ENCODE measurements at places on chromosomes 16 and 17.

DNA sequence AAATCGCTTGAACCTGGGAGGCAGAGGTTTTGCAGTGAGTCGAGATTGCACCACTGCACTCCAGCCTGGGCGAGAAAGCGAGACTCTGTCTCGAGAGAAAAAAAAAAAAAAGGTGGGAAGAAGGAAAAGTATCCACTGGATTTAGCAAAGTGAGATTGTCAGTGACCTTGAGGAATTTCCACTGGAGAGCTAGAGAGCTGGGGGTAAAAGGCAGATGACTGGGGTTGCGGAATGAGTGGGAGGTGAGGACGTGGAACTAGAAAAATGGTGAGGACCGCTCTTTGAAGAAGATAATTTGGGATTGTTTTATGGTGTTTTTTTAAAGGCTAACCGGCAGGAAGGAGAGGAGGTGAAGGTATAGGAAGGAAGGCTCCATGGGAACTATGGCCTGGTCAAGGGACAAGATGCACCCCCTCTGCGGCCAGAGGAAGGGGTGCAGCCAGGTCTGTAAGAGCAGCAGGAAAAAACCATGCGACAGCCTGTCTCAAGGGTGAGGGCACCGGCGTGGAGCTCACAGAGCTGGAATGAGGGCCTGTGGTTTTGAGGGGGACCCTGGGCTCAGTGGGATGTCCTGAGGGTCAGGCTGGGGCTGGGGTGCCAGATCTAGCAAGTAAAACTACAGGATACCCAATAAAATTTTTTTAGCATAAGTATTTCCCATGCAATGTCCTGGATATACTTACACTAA is 694 bp upstream of the MLST8 start:
- no peak for DNase-seq

- peak; percentile 67 for DNase-seq
These were observed at the start of gene ZNF652 for GRCh38 chr17:49361902-49362722. TSS of gene ZNF652 (minus strand) at chr17:49362250. CDS start at chr17:49317725, 44,525 bp downstream.

- no peak for DNase-seq
These were observed 11.9 kb downstream of the EPN2 start for GRCh38 chr17:19248928-19249574.

DNA sequence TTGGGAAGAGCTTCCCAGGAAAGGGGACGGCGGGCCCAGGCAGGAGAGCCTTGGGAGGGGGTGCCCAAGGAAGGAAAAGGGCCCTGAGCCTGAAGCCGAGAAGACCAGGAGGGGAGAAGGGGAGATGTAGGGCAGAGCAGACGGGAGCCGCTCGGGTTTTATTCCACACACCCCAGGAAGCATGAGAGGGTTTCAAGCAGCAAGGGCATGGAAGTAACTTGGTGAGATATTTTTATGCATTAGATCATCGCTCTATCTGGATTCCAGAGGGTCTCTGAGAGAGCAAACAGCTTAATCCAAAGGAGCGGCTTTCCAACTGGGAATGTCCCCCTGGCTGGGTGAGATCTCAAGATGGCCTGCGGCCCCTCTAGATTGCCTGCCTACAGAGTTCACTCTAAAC is 171.0 kb downstream of the IRX3 start:
- no peak for DNase-seq

GRCh38 chr16:79269211-79269863 is 331.2 kb downstream of the MAF start:
- peak; percentile 27 for DNase-seq

DNA sequence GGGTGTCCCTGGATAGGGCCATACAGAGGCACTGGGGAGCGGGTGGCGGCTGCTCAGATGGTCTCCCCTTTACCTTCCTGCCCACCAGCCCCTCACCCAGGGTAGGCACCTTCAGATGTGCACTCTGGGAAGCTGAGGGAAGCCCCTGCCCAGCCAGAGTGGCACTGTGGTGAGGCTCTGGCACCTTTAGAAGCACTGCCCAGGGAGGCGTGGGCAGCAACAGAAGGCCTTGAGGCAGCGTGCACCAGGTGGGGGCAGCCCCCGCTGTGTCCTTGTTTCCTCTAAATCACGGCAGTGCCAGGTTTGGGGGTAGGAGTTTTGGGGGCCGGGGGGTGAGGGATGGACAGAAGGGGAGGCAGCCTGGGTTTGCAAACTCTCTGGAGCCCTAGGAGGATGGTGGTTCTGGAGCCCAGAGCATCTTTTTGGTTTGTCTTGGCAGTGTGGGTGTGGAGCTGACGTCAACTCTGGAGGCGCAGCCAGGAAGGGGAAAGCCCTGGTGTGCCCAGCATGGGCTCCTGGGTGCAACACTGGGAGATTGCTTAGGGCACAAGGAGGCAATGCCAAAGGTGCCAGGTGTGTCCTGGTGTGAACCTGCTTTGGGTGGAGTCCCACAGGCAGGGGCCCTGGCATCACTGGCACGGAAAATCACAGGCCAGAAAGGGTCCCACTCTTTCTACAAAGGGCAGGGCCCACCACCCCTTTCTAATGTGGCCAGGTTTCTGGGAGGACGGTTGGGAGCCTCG is 23.1 kb upstream of the CDC42EP4 start:
- no peak for DNase-seq
